ENCODE measurements at places on chromosomes 7 and 10.

DNA sequence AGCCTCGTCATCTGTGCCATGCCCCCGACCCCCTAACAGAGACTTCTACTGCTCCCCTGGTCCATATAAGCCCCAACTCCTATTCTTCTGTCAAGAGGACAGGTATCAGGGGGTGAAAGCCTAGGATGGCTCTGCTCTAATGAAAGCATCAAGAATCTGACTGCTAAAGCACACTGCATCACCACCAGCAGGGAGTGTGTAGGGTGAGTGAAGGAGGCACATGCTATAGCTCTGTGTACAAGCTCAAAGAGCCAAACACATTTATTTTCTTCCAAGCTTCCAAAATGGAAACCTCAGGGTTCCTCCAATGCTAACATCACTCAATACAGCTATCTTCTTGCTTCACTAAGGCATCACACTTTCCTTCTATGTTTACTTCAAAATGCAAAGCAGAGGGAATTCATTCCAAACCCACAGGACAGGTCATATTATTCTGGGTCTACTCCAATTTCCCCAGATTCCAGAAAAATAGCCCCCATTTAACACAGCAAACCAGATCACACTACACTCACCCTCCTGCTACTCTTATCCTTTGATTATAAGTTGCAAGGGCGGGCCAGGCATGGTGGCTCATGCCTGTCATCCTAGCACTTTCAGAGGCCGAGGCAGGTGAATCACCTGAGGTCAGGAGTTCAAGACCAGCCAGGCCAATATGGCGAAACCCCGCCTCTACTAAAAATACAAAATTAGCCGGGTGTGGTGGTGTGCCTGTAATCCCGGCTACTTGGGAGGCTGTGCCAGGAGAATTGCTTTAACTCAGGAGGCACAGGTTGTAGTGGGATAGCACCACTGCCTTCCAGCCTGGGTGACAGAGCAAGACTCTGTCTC is 36.6 kb downstream of the RHEB start:
- no peak for DNase-seq

DNA sequence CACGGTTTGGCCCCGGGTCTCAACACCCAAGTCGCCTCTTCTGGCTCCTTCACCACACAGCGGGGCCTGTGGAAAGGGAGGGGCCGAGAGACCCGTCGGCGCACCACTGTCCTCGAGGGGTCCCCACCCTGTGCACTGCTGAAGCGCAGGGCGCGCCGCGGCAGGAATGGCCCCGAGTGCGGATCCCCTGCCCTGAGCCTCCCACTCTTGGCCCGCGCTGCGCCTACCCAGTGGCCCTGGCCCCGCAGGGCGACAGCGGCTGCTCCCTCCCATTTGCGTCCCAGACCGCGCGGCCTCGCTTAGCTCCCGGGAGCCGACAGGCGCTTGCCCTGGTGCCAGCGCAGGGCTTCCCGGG is 2.1 kb upstream of the SFMBT2 start:
- no peak for DNase-seq

- DNase-seq, result peak; percentile 62
Measured at GRCh38 chr10:69639291-69640195, 9.5 kb downstream of the FAM241B start.

GRCh38 chr7:157689269-157690057 is 352.7 kb downstream of the DNAJB6 start:
- DNase-seq, result no peak

GRCh38 chr7:117993377-117994003 is 120.2 kb upstream of the CTTNBP2 start:
- peak; percentile 5 for DNase-seq

DNA sequence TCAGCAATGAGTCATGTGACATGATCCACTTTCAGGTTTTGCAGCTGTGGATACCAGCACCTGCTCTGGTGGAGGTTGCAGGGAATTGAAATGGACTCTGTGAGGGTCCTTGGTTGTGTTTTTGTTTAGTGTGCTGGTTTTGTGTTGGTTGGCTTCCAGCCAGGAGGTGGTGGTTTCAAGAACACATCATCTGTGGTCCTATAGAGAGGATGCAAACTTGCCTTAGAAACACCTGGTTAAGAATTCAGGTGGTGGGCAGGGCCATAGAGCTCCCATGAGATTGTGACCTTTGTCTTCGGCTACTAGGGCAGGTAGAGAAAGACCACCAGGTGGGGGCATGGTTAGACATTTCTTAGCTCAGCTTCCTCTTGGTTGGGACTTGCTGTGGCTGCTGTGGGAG is 59.2 kb upstream of the CYP2C9 start:
- no peak for DNase-seq

GRCh38 chr10:70715853-70716795 is 43.8 kb downstream of the ADAMTS14 start:
- peak; percentile 32 for DNase-seq

All from fibroblast of skin of back (primary cell).